NCI-H1436 treated with DMSO at 0.1 percent for 48 hours (cell line): ENCODE measurements at places on chromosomes 5 and 9.

DNA sequence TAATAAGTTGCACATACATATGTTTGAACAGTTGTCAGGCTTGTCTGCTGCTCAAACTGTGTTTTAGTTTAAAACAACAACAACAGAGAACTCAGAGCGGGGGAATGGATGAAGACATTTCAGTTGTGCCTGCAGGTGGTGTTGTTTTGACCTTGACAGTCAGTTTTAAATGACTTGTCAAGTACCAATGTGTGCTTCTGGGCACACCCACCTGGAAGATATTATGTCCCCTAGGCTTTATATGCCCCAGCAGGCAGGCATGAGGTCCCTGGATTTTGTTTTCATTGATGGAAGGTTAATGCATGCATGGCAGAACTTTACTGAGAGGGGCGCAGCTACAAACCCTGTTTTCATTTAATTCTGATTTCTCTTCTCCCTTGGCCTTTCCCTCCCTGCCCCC lies 84.6 kb downstream of the AOPEP start:
- no peak for DNase-seq

- no peak for DNase-seq
Observed at GRCh38 chr5:122030251-122030650, 47.8 kb downstream of the LOX start.

DNA sequence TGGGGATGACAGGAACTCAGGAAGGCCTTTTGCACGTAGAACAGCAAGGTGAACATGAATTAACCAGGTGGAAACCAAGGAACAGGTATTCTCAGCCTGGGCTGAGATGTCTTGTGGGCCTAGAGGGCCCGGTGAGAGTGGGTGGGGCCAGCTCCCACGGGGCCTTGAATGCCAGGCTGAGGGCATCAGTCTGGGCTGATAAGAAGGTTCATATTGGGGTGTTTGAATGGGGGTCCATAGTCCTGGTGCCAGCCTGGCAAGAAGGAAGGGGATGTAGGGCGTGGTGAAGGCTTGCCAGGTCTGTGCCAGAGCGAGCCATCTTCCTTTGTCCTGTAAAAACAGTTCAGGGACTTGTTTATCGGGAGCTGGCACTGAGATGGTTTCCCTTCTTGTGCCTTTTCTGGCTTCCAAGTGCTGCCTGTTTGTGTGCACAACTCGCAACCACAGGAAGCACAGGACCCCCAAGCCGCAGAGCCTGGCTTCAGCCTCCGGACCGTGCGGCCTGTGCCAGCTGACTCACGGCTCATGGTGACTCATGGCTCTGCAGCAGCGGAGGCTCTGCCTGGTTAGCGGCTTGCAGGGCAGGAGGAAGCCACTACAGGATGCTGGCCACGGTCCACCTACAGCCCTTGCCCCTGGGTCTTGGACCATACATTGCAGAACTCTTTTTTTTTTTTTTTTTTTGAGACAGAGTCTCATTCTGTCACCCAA lies 2.4 kb downstream of the CARD19 start:
- DNase-seq: no peak

DNA sequence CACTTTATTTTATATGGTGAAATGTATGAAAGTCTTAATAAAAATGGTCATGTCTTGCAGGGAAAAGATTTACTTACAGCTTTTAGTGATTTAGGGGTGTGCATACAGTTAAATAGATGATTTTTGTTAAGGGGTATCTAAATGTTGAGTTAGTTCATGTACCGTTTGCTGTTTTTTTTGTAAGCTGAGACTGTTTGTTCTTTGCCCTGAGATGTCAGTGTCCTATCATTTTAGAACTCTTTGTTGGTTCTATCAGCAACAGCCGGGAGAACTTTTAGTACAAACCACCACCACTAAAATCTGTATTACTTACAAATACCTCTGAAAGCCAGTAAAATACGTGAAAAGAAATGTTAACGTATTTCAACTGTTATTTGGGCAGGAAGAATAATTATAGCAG lies 56.3 kb upstream of the MTMR12 start:
- DNase-seq: no peak

GRCh38 chr9:86735772-86736458 lies 211.4 kb downstream of the GAS1 start:
- DNase-seq: no peak

GRCh38 chr9:92652461-92652860 lies 17.5 kb downstream of the IPPK start:
- no peak for DNase-seq

GRCh38 chr9:89993678-89994630 lies 389.1 kb downstream of the GADD45G start:
- DNase-seq: no peak
